ENCODE measurements at places on chromosomes 2 and 18. TPM values are rescaled to one million over a fixed set of nuclear protein-coding genes. Genes with fewer than 3 reads are reported as not detected.
A peak's percentile ranks its signal among the peaks of the same experiment; 100 is the strongest.

The RBM45 gene
- total RNA-seq: 17.9 TPM

DNA sequence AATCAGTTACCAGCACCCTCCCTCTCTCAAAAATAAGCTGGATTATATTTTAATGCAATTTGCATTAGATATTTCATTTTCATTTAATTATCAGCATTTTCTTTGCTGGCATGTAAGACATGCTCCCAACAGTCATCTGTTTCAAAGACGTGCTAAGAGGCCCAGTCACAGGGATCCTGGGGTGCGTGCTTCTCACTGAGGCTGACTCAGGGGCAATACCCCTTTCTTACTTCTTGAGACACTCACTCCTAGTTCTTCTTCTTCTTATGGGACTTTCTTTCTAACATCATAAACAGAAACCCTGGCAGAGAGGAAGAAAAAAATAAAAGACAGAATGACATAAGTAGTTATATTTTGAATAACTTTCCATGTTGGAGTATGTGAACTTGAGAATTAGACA is 372.1 kb upstream of the MEX3C start:
- DNase-seq: no peak

DNA sequence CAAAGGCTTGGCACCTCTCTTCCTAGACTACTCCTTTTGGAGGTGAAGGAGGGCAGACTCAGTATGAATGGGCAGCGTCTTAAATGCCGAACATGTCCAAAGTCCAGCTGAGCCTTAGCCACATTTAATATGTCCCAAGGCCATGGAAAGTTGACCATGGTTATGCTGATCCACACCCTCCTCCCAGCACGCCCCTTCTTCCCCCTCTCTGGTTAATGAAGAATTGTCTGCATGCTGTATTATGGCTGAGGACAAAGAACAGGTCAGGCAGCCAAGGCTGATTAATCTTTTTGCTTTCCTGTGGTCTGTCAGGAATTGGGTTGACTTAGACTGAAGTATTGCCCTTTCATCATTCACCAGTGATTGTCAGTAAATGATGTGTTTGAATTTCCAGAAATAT is 5.8 kb upstream of the MYOM1 start:
- DNase-seq: no peak

DNA sequence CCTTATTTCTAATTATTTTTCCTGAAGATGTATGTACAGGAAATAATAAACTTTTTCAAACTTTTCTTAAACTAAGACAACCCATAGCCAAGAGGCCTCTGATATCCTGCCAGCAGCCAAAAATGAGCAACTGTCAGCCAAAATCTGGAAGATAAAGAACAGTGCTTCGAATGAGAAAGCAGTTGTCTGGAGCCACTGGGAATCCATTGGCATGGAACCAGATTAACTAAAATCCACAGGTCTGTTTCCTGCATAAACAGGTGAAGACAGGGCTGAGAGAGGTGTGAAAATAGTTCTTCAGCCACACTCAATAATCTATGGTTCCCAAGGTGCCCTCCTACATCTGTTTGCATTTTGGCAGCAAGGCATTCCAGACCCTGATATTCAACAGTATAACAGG is 1076.7 kb upstream of the PIK3C3 start:
- DNase-seq: no peak

The MALL gene
- total RNA-seq: 1.6 TPM

The TYMS gene
- 26.7 TPM for total RNA-seq

The NOSTRIN gene
- 0.18 TPM for total RNA-seq

DNA sequence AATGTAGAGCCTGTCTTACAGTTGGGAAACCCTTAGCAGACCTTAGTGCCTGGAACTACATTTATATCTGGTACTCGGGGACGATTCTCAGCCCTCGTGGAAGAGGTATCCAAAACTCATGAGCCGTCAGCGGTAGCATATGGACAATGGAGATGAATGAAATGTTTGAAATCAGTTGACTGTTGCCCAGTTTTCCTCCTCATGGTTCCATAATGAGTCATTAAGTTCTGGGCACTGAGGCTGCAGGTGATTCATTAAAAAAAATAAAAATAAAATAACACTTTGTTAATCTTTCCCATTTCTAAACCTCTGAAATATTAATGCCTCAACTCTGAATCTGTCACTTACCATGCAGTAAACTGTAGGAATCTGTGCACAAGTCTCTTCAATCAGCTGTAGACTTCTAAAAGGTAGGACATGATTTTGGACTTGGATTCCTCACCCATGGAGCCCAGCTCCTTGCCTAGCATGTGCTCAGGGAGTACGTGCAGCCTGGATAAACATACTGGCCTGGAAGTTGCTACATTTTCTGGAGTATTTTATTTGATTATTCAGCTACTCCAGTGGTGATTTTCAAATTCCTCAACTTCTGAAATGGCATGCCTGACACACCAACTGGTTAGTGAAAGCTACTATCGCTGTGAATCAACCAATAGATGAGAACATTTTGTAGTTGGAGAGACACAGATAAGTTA is 979.2 kb downstream of the CNTNAP5 start:
- no peak for DNase-seq

DNA sequence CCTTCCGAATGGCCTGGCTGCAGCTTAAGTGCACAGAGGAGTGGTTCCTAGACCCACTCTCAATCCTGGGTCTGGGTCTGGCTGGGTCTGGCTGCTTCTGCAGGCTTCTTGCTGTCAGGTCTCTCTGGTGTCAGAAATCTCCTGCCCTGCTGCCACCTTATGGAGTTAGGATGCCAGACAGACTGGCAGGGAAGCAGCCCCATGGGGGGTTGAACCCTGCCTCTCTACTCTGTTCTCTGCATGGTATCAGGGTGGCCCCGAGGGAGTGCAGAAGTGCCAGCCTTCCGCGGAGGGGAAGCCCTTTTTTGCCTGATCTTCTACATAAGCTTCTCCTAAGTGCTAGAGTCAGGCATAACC is 89.4 kb downstream of the ZCCHC2 start:
- DNase-seq: no peak

DNA sequence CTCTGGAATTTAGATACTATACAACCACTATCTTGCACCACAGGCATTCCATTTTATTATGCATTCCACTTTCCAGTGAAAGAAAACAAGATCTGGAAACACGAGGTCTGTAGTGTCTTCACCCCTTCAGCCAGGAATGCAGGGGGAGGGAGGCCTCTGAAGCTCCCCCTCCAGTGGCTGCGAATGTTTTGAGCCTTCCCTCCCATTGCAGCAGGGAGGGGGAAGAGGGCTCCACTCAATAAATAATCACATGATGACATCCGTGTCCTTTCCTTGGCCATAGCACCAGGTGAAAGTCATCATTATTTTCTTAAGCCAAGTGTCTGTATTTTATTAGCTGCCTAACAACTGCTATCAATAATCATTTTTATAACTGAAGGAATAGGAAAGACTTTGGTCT is 38.6 kb downstream of the ALPK2 start:
- peak; percentile 88 for DNase-seq

The MREG gene
- 1.8 TPM for total RNA-seq

DNA sequence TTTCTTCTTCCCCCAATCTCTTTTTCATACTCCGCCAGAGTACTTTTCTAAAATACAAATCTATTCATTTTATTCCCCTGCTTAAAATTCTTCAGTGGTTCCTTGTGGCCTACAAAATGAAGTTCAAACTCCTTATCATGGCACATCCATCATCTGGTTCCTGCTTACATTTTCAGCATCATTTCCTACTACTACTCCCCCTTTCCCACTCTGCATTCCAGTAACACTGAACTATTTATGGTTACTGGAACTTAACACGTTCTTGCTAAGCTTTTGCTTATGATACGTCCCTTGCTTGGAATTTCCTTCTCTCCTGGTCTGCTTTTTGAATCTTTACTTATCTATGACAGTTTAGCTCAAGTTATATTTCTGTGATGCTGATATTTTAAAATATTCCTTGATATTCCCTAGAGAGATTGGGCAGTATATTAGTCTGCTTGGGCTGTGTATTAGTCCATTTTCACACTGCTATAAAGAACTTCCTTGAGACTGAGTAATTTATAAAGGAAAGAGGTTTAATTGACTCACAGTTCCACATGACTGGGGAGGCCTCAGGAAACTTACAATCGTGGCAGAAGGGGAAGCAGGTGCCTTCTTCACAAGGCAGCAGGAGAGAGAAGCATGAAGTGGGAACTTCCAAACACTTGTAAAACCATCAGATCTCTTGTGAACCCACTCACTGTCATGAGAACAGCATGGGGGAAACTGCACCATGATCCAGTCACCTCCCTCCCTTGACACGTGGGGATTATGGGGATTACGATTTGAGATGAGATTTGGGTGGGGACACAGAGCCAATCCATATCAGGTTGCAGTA is 53.2 kb downstream of the BMPR2 start:
- peak; percentile 93 for DNase-seq

- DNase-seq: no peak
These were observed 435.6 kb upstream of the HS6ST1 start for GRCh38 chr2:128754246-128754724.

DNA sequence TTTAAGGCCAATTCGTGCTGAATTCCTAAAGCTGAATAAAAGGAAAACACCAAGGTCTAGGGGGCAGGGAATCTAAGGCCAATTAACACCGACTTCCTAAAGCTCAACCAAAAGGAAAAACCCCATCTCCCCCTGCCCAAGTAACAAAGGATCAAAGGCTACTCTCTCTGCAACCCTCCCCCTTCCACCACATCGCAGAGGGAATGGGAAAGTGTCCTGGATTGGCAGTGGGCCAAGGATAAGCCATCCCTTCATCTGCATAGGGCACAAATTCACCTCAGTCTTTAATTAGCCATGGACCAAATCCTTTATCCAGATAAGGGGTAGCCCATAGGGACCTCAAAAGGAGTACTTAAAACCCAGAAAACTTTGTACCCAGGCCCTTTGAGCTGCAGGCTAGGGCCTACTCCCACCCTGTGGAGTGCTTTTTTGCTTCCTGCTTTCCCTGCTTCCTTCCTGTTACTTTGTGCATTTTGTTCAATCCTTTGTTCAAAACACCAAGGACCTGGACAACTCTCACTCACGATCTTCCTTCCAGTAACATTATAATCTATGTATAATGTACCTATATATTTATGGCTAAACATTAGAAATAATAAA is 2119.8 kb upstream of the CELF4 start:
- DNase-seq: no peak

DNA sequence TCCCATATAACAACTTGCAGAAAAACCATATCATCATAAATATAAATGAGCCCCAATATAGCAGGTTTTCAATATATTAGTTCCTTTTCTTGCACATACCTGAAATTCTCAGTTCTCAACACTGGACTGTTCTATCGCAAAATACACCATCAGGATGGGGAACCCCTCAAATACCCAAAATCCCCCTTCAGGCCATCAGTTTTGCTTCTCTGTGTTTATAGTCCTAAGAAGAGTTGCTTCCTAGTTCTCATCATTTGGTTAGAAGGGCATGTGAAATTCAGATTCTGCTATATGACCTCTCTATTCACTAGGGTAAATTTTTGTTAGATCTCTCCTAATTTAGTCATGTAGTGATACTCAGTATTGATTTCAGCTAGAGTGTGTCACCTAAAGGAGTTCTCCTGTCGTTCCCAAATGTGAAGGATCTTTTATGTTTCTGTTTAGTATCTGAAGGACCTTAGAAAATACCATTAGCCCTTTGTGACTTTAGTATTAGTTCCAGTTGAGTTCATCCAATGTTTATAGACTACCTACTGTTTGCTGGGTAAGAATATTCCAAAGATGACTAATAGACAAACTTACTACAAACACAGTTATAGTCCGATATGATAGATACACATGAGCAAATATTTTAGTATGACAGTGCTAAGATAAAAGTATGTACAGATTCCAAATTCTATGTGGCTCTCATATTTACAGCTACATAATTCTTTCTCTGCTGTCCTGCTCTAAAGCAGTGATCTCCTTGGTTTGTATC is 115.8 kb downstream of the TTC27 start:
- DNase-seq: peak; percentile 58

The TEKT4 gene
- not detected for total RNA-seq

GRCh38 chr2:173427887-173428668 is 73.4 kb downstream of the CDCA7 start:
- peak; percentile 51 for DNase-seq

DNA sequence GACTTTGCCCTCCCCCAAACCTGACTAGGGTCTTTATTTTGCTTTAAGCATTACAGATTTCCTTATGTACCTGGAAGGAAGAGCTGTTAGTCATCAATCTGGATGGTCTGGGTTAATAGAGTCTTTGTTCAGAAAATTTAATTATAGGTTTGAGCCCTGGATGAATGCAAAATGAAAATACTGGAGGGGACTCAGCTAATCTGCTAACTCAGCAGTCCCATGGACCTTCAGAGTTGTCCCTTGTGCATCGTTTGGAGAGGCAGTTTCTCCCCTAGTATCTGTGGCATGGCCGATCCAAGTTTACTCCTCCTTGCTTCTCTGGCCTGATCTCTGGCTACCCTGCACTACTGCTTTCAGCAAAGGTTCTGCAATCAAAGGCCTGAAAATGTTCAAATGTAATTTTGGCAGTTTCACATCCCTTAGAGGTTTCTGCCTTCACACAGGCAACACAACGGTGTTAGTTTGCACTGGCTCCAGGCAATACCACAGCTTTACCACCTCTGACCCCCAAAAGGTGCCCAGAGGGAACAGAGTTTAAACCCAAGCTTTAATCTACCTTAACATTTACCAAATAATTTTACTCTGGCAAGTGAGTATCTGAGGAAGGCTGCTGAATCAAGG is 134.3 kb downstream of the THADA start:
- no peak for DNase-seq

DNA sequence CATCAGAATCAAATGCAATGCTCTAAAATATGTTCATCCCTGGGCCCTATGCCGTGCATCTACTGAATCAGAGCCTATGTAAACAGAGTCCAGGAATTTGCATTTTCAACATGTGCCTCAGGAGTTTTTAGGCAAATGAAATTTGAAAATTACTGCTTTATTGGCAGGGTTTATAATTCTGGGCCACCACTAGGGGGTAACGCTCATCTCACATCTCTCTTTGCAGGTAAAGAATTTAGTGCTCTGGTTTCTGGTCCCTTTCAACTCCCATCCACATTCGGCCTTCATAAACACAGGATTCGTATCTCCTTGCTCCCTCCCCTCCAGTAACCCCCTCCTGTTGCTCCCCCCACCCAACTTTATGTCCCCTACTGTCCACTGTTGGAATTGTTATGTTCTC is 49.3 kb downstream of the LYPD6B start:
- DNase-seq: no peak

The DES gene
- total RNA-seq: 4.3 TPM

DNA sequence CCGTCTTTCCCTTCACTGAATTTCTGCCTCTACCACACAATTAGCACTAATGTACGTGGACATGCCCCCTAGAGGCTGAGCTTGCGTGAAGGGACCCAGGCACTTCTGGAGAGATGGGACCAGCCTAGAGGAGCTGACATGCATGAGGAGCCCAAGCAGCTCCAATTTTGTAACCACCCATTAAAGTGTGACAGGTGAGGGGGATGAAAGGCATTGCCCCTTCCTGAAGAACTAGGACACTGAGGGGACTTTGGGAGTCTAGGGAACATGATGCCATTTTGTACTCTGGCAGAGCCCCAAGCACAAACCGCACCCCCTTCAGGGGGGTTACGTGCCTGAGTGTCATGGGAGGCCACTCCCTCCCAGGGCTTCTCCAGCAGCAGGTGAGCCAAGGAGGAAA is 63.6 kb downstream of the HNRNPLL start:
- DNase-seq: no peak

- peak; percentile 51 for DNase-seq
These were observed 86.0 kb downstream of the WDSUB1 start for GRCh38 chr2:159200498-159200897.
